H9 (cell line): ENCODE measurements at places on chromosomes 2 and 18.

- no peak overlapping the region for H3K27ac ChIP-seq
- H3K4me1 ChIP-seq = no peaks in the 10 kb centered on the region
- DNase-seq = peak; percentile 27
- H3K36me3 ChIP-seq = no peaks in the 10 kb centered on the region
- no peaks in the 10 kb centered on the region for H3K27me3 ChIP-seq
Observed at GRCh38 chr2:239275847-239276831, 124.7 kb downstream of the HDAC4 start.

GRCh38 chr2:62379566-62379965 lies 126.4 kb downstream of the TMEM17 start:
- no peak overlapping the region for H3K4me3 ChIP-seq
- no peak overlapping the region for H3K27ac ChIP-seq
- H3K36me3 ChIP-seq = peaks cover 6% of the 10 kb centered on the region
- DNase-seq = no peak
- H3K27me3 ChIP-seq = no peaks in the 10 kb centered on the region

GRCh38 chr2:159134979-159135378 lies 151.5 kb downstream of the WDSUB1 start:
- no peaks in the 10 kb centered on the region for H3K27me3 ChIP-seq
- H3K36me3 ChIP-seq = no peaks in the 10 kb centered on the region
- H3K27ac ChIP-seq = no peak overlapping the region
- H3K4me1 ChIP-seq = no peaks in the 10 kb centered on the region
- no peak overlapping the region for H3K4me3 ChIP-seq

- H3K4me3 ChIP-seq = no peak overlapping the region
- no peaks in the 10 kb centered on the region for H3K4me1 ChIP-seq
- no peaks in the 10 kb centered on the region for H3K36me3 ChIP-seq
- H3K27me3 ChIP-seq = no peaks in the 10 kb centered on the region
- H3K27ac ChIP-seq = no peak overlapping the region
Observed at GRCh38 chr2:215511454-215512346, 75.8 kb upstream of the FN1 start.

DNA sequence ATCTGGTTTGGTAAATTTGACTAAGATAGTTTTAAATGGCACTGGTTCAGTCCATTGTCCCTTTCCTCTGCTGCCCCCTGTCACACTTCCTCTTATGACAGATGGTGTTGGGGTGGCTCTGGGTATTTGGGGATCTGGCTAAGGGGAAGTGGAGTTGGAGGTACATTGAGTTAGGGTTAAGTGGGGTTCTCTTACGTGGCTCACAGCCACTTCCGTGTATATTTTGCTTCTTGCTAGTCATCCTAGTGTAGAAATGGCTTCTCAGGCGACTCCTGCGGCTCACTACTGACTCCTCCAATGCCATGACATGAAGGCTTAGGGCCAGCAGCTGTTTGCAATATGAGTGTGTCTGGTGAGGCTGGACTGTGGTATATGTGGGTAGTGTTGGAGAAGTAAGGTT lies 187.0 kb downstream of the HAUS1 start:
- H3K4me1 ChIP-seq = peaks cover 8% of the 10 kb centered on the region
- no peak overlapping the region for H3K4me3 ChIP-seq
- no peaks in the 10 kb centered on the region for H3K36me3 ChIP-seq
- H3K27ac ChIP-seq = no peak overlapping the region

- no peaks in the 10 kb centered on the region for H3K27me3 ChIP-seq
- no peak for DNase-seq
- H3K4me1 ChIP-seq = no peaks in the 10 kb centered on the region
- H3K27ac ChIP-seq = no peak overlapping the region
- H3K4me3 ChIP-seq = no peak overlapping the region
Observed at GRCh38 chr2:233485726-233486125, 80.9 kb downstream of the USP40 start.

DNA sequence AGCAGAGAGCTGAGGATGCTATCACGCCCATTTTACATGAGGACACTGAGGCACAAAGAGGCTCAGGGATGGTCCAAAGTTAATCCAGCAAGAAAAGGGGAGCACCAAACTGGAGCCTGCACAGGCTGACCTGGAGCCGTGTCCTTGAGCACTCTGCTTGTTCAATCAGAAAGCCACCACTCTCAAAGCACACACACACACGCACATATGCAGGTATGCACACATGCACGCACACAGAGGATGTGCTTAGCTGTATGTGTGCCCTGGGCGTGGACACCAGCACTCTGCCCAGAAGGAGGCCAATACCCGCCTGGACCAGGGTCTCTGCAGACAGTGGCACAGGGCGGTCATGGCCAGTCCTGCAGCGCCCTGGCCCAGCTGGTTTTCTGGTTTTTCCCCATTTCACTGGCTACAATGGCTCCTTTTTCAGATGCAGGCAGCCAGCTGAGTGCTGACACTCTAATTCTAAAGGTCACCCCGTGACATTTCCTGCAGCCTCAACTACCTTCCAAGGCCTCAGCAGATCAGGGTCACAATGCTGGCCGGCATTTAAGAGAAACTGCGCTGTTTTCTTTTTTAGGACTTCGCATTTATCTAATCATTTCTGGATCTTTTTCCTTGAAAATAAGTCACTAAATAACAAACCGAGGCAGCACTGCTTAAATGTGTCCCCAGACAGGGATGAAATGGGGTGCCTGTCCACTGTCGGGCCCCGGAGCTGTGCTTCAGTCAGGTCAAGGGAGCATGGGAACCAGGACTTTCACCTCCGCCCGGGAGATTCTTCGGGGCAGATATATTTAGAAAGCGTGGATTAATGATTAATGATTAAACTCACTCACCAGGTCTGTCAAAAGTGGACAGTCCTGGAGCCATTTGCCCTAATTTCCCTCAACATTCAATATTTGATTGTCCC lies 104.5 kb downstream of the HDAC4 start:
- peak overlapping the region; percentile 23; the same call in 1 of the 3 replicates for H3K4me3 ChIP-seq
- H3K27ac ChIP-seq = no peak overlapping the region
- no peaks in the 10 kb centered on the region for H3K27me3 ChIP-seq
- DNase-seq = no peak
- peaks cover 11% of the 10 kb centered on the region; the same call in 1 of the 2 replicates for H3K4me1 ChIP-seq

DNA sequence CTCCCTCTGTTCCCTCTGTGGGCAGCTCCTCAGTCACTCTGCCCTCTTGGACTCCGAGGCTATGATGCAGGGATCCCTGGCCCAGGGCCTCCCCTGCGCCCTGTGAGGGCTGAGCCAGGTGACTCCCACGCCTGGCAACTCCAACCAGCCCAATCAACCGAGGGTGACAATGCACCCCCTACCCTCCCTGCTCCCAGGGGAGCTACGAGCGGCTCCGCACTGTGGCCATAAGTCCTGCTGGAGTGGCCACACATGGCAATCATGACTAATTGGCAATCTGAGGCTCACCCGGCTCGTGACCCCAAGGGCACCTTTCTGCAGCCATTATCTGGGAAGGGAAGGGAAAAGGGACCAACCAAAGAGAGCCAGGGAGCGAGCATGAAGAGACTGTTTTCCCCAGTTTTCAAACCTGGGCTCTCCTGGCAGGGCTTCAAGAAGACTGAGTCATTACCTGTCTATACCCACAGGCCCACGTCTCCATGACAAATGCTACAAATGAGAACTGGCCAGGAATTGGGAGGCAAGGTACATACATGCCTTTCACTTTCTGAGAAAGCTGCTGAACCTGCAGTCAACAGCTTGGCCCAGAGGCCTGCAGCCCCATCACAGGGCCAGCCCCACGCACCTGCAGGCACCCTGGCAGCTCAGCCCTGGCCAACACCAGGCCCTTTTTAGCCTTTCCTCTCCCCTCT lies 45.1 kb downstream of the RPL31 start:
- H3K27me3 ChIP-seq = no peaks in the 10 kb centered on the region
- H3K36me3 ChIP-seq = peaks cover 30% of the 10 kb centered on the region
- H3K27ac ChIP-seq = no peak overlapping the region
- no peak overlapping the region for H3K4me3 ChIP-seq
- H3K4me1 ChIP-seq = no peaks in the 10 kb centered on the region; the same call in 1 of the 2 replicates

GRCh38 chr2:184793176-184793575 lies 194.8 kb downstream of the ZNF804A start:
- H3K36me3 ChIP-seq = no peaks in the 10 kb centered on the region
- no peak for DNase-seq
- no peak overlapping the region for H3K27ac ChIP-seq

GRCh38 chr2:182220998-182221397 lies 205.8 kb downstream of the PDE1A start:
- H3K36me3 ChIP-seq = no peaks in the 10 kb centered on the region
- no peaks in the 10 kb centered on the region for H3K27me3 ChIP-seq
- no peak overlapping the region for H3K4me3 ChIP-seq
- no peak for DNase-seq
- no peaks in the 10 kb centered on the region; the same call in 1 of the 2 replicates for H3K4me1 ChIP-seq

GRCh38 chr2:38466876-38467767 lies 90.0 kb upstream of the ATL2 start:
- H3K27me3 ChIP-seq = no peaks in the 10 kb centered on the region
- H3K4me1 ChIP-seq = no peaks in the 10 kb centered on the region
- no peak overlapping the region for H3K4me3 ChIP-seq
- H3K36me3 ChIP-seq = no peaks in the 10 kb centered on the region
- DNase-seq = no peak

- no peak for DNase-seq
- H3K27me3 ChIP-seq = 0 out of 2 replicates have a peak, but pooled peaks cover 2% of the 10 kb centered on the region
- H3K27ac ChIP-seq = no peak overlapping the region
- no peaks in the 10 kb centered on the region for H3K36me3 ChIP-seq
- H3K4me3 ChIP-seq = no peak overlapping the region
Observed at GRCh38 chr2:235085476-235085875, 133.7 kb downstream of the SH3BP4 start.

DNA sequence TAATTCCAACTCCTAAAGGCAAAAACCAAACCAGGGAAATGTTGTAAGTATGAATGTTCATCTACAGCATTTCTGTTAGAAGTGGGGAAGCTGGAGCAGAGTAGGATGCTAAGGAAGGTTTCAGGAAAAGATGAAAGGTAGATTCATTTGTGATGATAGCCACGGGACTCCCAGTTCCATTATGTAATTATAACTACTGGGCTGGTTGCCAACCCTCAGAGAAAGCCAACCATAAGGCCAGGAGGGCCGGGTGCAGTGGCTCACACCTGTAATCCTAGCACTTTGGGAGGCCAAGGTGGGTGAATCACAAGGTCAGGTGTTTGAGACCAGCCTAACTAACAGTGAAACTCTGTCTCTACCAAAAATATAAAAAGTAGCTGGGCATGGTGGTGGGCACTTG lies 288.9 kb upstream of the ETAA1 start:
- peaks cover 5% of the 10 kb centered on the region for H3K36me3 ChIP-seq
- no peaks in the 10 kb centered on the region for H3K27me3 ChIP-seq
- no peaks in the 10 kb centered on the region for H3K4me1 ChIP-seq
- DNase-seq = no peak
- no peak overlapping the region for H3K27ac ChIP-seq

DNA sequence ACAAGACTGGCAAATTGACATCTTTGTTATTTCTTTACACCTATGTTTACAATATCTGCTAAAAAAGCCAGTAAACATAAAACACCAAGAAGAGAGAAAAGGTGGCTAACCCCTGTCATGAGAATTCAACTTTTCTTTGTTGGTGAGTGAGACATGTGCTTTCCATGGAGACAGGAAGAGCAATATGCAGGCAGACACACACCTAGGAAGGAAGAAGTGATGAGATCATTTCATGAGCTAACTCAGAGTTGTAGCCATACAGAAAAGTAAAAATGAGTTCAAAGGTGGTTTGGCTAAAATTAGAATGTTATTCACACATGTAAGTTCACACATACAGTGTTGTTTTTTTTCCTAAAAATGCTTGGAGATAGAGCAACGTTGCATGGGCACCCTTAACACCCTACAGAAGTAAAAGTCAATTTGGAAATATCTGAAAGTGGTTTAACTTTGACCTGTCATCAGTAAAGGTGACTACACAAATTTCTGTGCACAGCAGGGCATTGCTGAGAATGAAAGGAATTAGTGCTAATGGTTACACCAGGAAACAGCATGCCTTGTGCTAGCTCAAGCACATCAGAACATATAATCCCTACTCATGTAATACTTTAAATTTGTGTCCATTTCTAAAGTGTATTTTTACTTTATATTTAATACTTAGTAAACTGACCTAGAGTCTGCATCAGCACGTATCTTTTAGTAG lies 557.6 kb downstream of the CBLN2 start:
- no peak overlapping the region for H3K4me3 ChIP-seq
- H3K36me3 ChIP-seq = peaks cover 10% of the 10 kb centered on the region
- H3K27me3 ChIP-seq = no peaks in the 10 kb centered on the region
- no peaks in the 10 kb centered on the region for H3K4me1 ChIP-seq
- DNase-seq = no peak
- H3K27ac ChIP-seq = no peak overlapping the region

DNA sequence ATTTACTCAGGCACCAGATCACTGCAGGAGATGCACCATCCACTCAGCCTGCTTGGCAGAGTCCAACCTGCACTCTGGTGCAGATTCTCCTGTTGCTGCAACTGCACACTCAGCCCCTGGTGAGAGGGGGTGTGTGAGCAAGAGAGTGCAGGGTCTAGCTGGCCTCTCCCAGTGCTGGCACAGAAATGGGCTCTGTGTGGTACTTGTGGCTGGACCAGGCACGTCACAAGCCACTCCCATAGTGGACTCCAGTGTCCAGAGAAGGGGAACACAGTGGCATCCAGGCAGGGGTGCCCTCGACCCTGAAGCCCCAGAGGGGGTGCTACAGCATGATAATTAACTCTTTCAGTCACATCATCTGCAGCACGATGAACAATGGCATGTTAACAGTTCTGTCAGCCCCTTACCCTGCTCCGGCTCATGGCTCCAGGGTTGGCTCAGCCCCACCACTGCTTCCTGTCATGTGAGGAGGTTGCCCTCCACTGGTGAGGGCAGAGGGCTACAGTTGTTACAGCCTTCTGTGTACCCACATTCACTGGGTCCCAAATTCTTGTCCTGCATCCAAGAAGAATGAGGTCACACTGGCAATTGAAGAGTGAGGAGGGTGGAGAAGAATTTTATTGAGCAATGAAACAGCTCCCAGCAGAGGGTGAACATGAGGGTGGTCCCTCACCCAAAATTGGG lies 135.7 kb downstream of the EVA1A start:
- peaks cover 17% of the 10 kb centered on the region; the same call in 1 of the 2 replicates for H3K4me1 ChIP-seq
- H3K27me3 ChIP-seq = no peaks in the 10 kb centered on the region
- H3K36me3 ChIP-seq = 0 out of 2 replicates have a peak, but pooled peaks cover 3% of the 10 kb centered on the region
- H3K27ac ChIP-seq = no peak overlapping the region

GRCh38 chr18:22167471-22168241 lies 1.7 kb upstream of the GATA6 start:
- no peaks in the 10 kb centered on the region for H3K36me3 ChIP-seq
- H3K4me1 ChIP-seq = 0 out of 2 replicates have a peak, but pooled peaks cover 2% of the 10 kb centered on the region
- peak; percentile 65 for DNase-seq
- H3K27ac ChIP-seq = no peak overlapping the region
- peaks cover 88% of the 10 kb centered on the region for H3K27me3 ChIP-seq
